Mammary epithelial cell (primary cell): ENCODE measurements at places on chromosomes 3 and 15. TPM values are rescaled to one million over a fixed set of nuclear protein-coding genes. Genes with fewer than 3 reads are reported as not detected.

DNA sequence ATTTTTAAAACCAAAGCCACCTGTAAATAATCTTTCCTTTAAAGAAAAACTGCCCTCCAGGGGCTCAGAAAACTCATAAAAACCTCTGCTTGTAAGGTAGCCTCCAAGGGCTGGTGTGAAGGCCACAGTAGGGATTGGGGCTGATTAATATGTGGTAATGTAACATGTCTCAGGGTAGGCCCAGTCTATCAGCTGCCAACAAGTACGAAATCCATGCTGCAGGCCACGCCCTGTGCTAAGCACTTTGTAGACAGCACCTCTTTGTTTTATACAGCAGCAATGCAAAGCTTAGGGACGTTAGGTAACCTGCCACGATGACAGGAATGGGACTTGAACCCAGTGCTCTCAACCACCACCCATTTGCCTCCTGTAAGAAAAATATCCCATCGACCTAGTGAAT lies 65.6 kb upstream of the PRICKLE2 start:
- DNase-seq: peak; percentile 68

DNA sequence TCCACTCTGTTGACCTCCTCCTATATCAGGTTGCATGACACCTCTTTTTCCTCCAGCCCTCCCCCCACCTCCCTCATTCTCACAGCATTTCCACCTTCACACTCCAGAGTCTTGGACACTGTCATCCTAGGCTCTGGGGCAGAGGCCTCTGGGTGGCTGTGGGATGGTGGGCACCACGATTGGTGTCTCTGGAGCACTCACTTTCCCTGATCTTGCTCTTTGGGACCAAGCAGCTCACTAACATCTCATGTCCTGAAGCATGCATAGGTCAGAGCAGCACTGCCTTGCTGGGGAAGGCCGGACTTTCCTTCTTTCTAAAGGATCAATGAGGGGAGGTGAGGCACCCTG lies 14.9 kb downstream of the ZBTB47 start:
- no peak for DNase-seq

DNA sequence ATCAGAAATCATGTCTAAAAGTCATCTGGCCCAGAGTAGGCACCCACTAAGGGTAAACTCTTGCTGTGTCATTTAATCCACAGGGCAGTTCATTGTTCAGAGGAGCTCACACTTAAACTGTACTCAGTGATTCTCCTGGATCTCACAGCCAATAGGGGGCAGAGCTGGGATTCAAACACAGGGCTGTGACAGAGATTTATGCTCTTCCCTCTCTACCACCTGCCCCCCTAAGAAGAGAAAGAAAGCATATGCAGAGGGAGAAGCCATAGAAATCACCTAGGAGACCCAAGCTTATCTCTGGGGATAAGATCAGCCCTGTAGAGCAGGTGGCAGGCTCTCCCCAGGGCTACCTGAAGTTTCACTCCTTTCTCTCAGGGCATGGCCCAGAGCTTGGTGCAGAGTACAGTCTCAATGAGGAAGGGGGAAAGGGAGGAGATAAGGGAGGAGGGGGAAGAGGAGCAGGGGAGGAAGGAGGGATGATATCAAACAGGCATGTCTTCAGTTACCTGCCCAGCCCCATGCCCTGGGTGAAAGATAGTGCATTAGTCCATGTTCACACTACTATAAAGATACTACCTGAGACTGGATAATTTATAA lies 51.8 kb upstream of the ADPGK start:
- no peak for DNase-seq

GRCh38 chr15:63054985-63055384 lies 12.4 kb downstream of the TPM1 start:
- no peak for DNase-seq

DNA sequence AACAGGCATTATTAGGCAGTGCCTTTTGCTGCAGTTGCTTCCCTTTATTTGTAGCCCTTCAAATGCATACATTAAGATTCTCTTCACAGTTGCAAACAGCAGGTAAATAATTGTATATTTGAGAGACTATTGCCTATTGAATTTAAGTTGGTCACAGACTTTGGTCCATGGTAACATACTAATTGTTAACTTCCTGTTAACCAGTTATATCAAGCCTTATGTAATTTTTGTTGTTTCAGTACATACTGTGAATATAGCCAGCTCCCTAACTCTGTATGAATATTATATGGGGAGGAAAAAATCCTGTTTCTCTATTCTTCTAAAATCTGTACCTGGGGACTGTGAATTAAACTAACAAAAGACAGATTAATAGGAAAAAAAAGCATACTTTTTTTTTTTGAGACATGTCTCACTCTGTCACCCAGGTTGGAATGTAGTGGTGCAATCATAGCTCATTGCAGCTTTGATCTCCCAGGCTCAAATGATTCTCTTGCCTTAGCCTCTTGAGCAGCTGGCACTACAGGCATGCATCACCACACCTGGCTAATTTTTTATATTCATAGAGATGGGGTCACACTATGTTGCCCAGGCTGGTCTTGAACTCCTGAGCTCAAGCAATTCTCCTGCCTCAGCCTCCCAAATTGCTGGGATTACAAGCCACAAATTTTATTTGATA lies 53.2 kb downstream of the CHL1 start:
- no peak for DNase-seq

DNA sequence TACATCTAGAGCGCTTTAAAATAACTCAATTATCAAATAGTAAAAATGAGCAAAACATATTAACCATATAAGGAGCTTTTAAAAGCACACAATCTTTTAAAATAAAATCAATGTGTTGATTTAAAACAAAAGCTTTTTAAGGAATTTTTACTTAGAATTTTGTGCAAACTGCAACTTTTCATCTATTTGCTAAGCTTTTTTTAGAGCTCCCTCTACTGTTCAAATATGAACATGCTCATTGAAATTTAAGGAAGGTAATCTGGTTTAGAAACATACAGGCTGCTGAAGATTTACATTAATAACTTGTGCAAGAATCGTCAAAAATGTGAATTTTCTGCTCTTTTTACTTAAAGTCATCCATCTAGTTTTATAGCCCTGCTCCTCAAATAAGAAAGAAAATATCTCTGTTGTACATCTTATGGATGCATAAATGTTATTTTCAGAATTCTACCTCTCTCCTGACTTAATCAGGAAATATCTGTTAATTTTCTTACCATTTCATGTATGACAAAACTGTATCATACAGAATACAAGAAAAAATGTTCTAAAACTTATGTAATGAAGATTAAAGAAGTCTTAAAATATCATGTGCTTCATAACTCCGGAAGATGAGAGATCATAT lies 469.4 kb upstream of the ROBO2 start:
- DNase-seq: no peak

DNA sequence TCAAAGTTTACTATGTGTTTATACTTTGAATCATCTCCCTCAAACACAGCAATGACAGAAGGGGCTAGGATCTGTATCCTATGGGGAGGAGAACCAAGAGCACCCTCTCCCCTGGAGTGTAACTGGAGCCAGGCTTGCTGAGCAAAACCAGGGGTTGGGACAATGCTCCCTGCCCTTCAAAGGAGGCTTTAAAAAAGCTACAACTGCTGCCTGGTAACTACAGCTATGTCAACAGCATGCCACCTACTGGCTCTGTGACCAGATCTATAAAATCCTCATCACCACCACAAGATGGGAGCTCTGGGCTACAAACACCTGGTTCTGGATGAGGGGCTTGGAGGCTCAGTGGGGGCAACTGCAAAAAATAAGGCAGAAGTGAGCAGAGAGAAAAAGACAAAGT lies 61.9 kb downstream of the ANO10 start:
- DNase-seq: no peak

DNA sequence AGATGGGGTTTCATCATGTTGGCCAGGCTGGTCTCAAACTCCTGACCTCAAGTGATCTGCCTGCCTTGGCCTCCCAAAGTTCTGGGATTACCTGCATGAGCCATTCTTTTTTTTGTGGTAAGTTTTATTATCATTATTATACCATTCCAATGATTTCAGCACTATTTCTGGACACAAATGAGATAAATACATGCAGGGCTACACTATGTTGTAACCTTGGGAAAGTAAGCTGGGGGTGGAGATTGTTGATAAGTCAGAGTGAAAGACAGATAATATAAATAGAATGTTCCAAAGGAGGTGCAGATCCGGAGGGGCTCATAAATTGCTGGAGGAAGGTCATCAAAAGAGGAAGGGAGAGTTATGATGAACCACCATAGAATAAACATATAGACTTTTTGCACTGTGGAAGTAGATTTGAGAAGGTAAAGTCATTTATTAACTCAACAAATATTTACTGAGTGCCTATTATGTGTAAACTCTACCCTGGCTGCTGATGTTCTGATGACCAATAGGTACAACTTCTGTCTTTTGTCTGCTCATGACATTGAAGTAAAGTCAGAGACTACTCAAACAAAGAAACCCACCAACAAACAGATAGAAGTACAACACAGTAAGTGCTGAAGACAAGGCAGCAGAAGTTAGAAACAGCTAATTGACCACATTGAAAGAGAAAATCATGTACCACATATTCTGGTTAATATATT lies 478.9 kb upstream of the GOLIM4 start:
- no peak for DNase-seq

- DNase-seq: no peak
Measured at GRCh38 chr15:58383876-58384275, 47.9 kb upstream of the LIPC start.

DNA sequence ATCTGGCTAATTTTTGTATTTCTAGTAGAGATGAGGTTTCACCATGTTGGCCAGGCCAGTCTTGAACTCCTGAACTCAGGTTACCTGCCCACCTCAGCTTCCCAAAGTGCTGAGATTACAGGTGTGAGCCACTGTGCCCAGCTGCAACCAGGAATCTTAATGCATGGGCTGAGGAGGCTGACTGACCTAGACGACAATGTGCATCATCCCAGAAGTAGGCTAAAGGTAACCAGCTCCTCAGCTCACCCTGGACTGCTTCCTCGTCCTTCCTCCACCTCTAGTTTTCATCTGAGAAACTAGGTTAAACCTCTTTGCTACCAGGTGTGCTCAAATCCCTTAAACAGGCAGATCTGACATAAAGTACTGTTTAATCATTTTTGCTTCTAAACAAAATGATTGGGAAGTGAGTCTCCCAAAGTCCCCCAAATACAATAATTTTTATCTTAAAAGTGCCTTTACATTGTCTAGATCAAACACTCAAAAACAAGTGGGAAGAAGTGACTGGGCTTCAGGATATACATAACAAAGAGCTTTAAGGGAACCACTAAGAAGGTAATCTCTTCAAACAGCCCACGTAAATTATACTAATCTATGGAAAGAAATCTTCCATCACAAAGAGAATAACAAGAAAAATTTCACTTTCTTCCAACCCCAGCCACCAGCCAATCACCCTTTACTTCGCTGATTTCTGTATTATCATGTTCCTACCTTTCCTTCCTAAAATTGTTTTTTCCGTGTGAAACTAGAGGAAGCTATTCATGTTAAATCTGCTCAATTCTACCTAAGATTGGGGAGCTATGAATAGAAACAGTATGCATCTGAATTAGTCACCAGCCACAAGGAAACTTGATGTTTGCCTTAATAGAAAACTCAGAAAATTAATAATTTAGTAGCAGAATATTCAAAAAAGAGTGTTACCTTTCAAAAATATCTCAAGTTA lies 34.7 kb downstream of the IGF2BP2 start:
- no peak for DNase-seq

GRCh38 chr3:123019591-123019990 lies 8.0 kb downstream of the SEMA5B start:
- no peak for DNase-seq

GRCh38 chr3:109804697-109805096 lies 467.4 kb upstream of the DPPA4 start:
- peak; percentile 76 for DNase-seq

GRCh38 chr3:156558389-156558788 lies 3.5 kb upstream of the SSR3 start:
- no peak for DNase-seq

DNA sequence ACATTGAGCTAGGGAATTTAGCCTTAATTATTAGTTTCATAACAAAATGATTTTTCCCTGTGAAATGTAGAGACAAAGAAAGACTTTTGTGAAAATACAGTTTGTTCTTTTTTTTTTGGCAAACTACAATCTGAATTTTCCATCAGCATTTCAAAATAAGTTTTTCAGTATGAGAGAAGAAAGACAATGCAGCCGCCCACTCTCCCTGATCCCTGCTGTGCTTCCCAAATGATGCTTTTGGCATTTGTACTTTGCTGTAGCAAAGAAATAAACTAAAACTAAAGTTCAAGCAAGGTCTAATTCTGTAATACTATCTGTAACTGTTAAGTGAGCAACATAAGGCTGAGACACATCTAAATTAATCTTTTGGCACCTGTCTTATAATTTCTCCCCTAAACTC lies 782.2 kb downstream of the VGLL3 start:
- DNase-seq: no peak

DNA sequence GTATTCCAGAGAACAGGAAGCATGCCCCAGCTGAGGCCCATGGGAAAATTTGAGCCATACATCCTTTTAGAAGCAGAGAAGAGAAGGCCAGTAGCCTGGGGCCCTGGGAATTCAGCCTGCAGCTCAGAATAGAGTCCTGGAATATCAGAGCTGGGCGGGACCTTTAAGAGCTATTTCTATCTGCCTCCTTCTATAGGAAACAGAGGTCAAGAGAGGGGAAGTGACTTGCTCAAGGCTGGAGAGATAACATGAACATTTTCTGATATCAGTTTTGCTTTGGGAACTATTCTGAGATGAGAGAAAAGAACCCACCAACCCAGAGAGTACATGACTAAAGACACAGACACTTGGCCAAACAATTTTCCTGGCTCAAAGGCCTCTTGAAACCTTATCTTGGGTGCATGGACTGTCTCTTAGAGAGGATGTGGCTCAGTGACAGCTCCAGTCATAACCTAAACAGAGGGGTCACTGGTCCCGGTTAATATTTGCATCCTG lies 26.0 kb downstream of the MASP1 start:
- DNase-seq: no peak

- DNase-seq: no peak
Measured at GRCh38 chr3:190825386-190826016, 37.0 kb downstream of the GMNC start.

- no peak for DNase-seq
Measured at GRCh38 chr3:53817809-53818208, 28.4 kb downstream of the CHDH start.

DNA sequence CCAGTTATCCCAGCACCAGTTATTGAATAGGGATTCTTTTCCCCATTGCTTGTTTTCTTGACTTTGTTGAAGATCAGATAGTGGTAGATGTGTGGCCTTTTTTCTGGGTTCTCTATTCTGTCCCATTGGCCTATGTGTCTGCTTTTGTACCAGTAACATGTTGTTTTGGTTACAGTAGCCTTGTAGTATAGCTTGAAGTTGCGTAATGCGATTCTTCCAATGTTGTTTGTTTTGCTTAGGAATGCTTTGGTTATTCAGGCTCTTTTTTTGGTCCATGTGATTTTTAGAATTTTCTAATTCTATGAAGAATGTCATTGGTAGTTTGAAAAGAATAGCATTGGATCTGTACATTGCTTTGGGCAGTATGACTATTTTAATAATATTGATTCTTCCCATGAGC lies 94.3 kb upstream of the CHMP2B start:
- no peak for DNase-seq

ACTRT3 gene
- 1.3 TPM for polyA plus RNA-seq

SLC22A13 gene
- polyA plus RNA-seq: 0.14 TPM

GALNT15 gene
- 0.05 TPM for polyA plus RNA-seq

ANKRD34C gene
- not detected for polyA plus RNA-seq

PIGZ gene
- polyA plus RNA-seq: 1.0 TPM

BOC gene
- 16.5 TPM for polyA plus RNA-seq

SPSB4 gene
- not detected for polyA plus RNA-seq

NRG4 gene
- polyA plus RNA-seq: 0.62 TPM

ALCAM gene
- polyA plus RNA-seq: 64.0 TPM

HTD2 gene
- polyA plus RNA-seq: 8.1 TPM

SEMA3G gene
- 0.24 TPM for polyA plus RNA-seq

PAQR5 gene
- polyA plus RNA-seq: 19.2 TPM

PLA2G4B gene
- polyA plus RNA-seq: 3.8 TPM

CLEC3B gene
- polyA plus RNA-seq: 0.11 TPM

RTP4 gene
- polyA plus RNA-seq: not detected

ITPKA gene
- polyA plus RNA-seq: 0.63 TPM

MYO5A gene
- 40.2 TPM for polyA plus RNA-seq
